Stimulated activated CD4-positive, alpha-beta T cell treated with anti-CD3 and anti-CD28 coated beads, Interleukin-15, amount 100 ng/mL, for 1 hour (primary cell): ENCODE measurements at places on chromosomes 4 and X.

DNA sequence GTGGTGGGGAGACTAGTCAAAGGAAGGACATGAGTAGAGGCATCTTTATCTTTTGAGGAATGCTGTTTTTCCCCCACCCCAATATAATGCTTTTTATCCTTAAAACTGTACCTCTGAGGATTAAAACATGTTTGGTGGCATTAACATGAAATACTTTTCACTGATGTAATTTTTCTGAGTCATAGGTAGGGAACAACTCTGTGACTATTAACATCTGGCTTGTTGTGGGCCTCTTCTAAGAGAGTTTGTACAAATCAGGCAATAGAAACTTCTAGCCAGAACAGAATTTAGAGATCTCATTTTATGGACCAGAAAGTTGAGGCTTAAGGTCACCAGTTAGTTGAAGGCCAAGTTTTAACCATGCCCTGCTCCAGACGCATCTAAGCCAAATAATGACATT, 207.6 kb downstream of the SOX3 start:
- DNase-seq, result no peak

DNA sequence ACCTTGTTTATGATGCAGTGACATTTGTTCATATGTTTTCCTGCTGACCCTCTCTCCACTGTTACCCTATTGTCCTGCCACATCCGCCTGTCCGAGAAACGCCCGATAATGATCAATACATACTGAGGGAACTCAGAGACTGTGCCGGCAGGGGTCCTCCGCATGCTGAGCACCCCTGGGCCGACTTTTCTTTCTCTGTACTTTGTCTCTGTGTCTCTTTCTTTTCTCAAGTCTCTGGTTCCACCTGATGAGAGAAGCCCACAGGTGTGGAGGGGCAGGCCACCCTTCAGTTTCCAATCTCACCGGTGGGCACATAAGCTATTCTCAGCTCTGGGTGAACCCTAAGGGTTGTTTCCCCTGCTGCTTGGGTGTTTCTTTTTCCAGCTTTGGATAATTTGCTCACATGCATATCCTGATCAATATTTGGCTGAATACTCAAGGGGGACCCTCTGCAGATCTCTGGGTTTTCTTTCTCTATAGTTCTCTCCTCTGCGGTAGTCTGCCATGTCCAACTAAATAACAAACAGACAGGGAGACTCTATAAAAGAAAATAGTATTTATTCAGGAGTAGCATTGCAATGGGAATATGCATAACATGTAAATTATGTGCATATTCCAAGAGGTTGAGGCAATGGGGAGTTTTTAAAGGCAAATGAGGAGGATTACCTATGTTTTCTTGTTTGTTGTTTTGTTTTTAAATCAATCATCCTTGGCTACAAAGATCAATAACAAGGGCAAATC, 97.2 kb downstream of the CEP44 start:
- DNase-seq, result no peak

- no peak for DNase-seq
These were observed 3.6 kb upstream of the RENBP start for GRCh38 chrX:153948002-153948466.

- no peak for DNase-seq
These were observed 114.0 kb downstream of the RAPGEF2 start for GRCh38 chr4:159216834-159217233.

GRCh38 chr4:3688018-3688998, 77.9 kb upstream of the ADRA2C start:
- DNase-seq, result no peak

DNA sequence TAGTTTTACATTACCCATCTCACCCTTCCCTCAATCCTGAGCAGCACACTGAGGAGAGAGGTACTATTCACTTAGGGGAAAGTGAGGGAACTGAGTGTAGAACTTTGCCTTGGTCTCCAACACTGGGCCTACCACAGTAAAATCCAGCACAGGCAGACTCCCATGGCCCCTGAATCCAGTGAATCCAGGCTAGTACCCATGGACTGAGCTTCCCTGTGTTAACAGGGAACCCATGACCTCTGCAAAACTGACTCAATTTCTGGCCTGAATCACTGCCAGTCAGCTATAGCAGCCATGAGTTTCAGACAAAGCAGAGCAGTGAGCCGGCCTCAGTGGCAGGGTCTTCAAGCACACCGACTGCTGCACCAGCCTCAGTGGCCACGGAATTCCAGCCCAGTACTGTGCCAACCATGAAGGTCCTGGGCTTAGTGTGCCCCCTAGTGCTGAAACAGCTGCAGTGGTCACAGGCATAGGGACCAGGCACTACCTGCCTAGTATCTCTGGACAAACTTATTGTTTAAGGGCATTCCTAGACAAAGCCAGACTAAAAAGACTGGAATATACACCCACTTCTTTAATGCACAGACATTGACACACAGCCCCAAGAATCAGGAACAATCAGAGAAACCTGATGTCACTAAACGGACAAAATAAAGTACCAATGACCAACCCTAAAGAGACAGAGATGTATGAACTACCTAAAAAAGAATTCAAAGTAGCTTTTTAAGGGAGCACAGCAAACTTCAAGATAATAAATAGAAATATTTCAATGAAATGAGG, 127.4 kb upstream of the RPL34 start:
- peak; percentile 13 for DNase-seq

GRCh38 chr4:17008834-17009345, 110.4 kb upstream of the LDB2 start:
- no peak for DNase-seq

DNA sequence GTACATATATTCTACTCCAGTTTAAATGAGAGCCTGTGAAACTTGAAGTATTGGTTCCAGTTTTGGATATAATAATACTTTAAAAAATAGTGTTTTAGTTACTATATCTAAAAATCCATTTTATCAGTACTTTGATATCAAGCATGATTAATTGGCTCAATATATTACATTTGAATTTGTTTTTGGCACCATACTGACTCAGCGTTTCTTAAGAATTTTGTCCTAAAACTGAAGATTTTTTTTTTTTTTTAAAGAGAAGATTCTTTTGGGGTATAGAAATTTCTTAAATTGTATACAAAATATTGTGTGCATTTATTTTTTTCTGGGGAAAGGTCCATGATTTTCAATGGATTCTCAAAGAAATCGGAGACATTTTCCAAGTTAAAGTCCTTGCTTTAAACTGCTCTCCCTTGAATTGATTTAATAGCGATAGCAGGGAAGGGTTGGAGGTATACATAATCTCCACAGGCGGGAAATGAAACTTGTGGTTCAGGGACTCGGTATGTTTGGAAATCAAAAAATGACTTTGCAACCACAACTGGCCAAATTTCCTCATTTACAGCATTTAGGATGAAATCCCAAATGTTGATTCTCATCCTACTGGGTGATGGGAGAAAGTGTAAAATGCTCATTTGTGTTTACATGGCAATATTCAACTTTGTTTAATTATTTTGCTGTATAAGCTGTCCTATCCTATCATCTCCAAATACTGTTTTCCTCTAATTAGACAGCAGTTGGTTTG, 62.3 kb downstream of the TMA16 start:
- no peak for DNase-seq
